ENCODE measurements at places on chromosomes 13 and 19.
A peak's percentile ranks its signal among the peaks of the same experiment; 100 is the strongest.

- no peak for DNase-seq
Measured at GRCh38 chr13:26621731-26622401, 64.4 kb downstream of the WASF3 start.

DNA sequence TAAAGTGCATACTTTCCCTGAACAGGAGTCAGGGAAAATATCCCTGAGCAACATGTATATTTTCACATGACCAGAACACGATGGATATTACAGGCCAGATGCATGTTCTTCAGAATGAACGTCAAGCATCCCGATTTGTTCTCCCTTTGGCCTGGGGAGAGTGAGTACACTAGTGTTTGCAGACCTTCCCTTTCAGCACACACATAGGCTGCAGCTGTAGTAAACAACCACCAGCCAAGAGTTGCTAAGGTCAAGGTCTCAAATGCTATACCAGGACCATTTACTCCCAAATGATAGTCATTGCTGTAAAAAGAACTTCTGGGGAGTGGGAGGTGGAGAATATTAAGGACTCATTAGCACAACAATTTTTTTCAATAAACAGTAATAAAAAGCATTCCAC is 3.0 kb downstream of the KLF12 start:
- no peak for DNase-seq

DNA sequence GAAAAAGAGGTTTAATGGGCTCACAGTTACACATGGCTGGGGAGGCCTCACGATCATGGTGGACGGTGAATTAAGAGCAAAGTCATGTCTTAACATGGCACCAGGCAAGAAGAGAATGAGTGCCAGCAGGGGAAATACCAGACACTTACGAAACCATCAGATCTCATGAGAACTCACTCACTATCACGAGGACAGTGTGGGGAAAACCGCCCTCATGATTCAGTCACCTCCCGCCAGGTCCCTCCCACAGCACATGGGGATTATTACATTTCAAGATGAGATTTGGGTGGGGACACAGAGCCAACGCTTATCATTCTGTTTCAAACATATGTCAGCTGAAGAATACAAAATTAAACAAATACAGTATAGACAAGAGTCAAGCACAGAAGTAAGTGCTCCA is 165.1 kb downstream of the PCCA start:
- DNase-seq, result no peak

GRCh38 chr13:26910754-26911465 is 150.3 kb upstream of the GPR12 start:
- no peak for DNase-seq

DNA sequence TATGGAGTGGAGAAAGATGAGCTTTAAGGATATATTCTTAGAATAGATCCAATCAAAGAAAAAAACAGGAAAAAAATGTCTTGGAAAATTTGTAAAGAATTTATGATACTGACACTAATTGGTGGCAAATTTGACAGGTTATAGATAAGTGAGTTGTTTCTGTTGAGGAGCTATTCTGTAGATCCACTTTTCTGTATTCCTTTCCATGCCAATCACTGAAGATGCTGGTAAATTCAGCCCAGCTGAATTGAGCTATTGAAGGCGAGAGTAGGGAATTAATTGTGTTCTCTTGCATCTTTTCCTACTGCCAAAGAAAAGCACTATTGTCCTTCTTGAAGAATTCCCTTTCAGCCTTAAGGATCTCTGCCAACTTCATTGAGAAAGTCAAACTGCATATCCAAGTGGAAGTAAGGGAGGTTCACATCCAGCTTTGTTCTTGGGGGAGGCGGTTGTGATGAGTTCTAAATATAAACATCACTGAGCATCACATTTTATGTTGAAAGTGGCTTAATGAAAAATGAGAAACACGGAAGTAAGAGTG is 113.1 kb downstream of the PCDH9 start:
- DNase-seq, result no peak

GRCh38 chr19:47697863-47698609 is 15.2 kb upstream of the EHD2 start:
- DNase-seq, result peak; percentile 55
